NCI-H146 (cell line): ENCODE measurements at places on chromosomes 3 and 15.

GRCh38 chr15:41024131-41024530 lies 70.9 kb downstream of the CHAC1 start:
- DNase-seq, result no peak

GRCh38 chr15:31325595-31326155 lies 960 bp upstream of the KLF13 start:
- DNase-seq, result peak; percentile 69

- no peak for DNase-seq
These were observed 26.0 kb downstream of the TMEM158 start for GRCh38 chr3:45199837-45200648.

DNA sequence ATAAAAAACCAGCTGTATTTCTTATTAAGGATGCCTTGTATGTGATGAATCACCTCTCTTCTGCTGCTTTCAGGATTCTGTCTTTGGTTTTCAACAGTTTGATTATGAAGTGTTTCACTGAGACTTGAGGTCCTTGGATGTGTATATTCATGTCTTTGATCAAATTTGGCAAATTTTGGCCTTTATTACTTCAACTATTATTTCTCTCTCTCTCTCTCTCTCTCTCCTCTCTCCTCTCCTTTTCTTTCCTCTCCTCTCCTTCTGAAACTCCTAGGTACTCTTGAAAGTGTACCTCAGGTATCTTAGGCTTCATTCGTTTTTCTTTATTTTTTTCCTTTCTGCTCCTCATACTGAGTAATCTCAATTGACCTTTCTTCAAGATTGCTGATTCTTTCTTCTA lies 43.3 kb downstream of the LSM3 start:
- no peak for DNase-seq

GRCh38 chr3:181253796-181254195 lies 264.3 kb upstream of the DNAJC19 start:
- peak; percentile 84 for DNase-seq

- no peak for DNase-seq
These were observed 16.5 kb upstream of the LAMP3 start for GRCh38 chr3:183178833-183179549.

DNA sequence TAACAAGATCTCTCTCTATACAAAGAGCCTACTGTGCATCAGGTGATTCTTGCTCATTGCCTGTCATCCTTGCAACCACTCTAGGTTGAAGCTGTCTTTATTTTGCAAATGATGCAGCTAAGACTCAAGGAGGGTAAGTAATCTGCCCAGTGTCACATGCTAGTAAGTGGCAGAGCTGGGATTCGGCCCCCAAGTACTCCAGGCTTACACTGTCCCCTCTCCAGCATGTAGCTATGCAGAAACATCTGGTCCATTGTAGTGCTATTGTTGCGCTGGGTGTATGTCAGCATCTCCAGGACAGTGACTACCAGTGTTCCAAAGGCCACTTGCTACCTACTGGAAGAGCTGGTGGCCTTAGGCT lies 248.9 kb downstream of the SLCO3A1 start:
- no peak for DNase-seq

DNA sequence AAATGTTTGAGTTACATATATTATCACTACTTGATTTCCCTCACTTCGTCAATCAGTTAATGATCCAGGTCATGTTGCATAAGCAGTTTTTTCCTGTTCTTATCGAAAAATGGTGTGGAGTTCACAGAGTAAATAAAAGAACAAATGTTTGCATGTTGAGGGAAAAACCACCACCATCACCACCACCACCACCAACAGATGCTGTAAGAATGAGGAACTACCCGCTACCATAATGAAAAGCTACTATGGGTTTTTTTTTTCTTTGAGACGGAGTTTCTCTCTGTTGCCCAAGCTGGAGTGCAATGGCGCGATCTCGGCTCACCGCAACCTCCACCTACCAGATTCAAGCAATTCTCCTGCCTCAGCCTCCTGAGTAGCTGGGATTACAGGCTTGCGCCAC lies 27.6 kb downstream of the RUBCN start:
- no peak for DNase-seq

DNA sequence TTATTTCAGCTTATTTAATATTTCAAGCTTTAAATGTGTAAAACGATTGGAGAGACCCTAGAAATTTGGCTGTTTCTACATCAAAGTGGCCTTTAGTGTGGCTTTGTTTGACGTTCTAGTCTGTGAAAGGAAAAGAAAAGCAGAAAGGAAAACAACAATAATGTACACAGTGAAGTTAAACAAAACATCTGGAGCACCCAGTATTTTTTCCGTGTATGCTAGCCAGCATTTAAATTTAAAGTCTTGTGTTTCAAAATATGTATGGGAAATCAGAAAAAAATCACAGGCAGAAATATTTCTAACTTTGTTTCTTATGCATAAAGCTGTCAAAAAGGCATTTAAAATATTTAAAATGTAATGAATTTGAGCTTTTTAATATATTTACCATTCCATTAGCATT lies 218.1 kb downstream of the NAALADL2 start:
- DNase-seq, result peak; percentile 84

DNA sequence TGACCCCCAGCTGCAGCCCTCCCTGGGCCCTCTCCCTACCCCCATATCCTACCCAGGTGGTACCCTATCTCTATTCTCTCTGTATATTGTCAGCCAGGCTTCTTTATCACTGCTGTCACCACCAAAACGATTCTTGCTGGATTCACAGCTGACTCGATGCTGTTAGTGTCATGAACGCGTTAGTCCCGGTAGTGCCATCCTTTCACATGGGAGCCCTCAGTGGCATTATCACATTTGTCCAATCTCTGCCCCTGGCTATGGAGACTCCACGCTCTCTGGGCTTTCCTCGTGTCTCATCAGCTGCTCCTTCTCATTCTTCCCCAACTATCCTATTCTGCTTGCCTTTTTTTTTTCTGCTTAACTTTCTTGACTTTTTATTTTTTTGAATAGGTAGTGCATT lies 7.0 kb downstream of the SCAMP5 start:
- DNase-seq, result no peak

- DNase-seq, result no peak
These were observed 1032.1 kb downstream of the NTRK3 start for GRCh38 chr15:87224404-87224803.

GRCh38 chr15:68733666-68734065 lies 87.0 kb downstream of the ANP32A start:
- DNase-seq, result no peak

GRCh38 chr3:135239615-135239884 lies 444.5 kb downstream of the EPHB1 start:
- peak; percentile 31 for DNase-seq

DNA sequence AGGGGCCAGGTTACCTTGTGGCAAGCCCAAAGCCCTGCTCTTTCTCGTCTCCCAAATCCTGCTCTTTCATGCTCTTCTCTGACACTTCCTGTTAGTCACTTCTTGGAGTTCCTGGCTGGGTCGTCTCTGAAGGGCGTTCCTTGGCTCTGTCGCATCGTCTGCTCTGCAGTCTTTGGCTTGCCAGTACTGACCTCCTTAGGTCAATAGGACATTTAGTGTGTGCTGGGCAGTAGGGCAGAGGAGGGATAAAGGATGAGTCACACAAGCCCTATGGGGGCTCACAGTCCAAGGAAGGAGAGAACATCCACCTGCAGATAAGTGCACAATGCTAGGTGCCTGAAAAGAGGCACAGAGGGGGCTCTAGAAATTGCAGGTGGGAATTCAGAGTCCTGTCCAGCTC lies 87.5 kb downstream of the FAM43A start:
- no peak for DNase-seq

DNA sequence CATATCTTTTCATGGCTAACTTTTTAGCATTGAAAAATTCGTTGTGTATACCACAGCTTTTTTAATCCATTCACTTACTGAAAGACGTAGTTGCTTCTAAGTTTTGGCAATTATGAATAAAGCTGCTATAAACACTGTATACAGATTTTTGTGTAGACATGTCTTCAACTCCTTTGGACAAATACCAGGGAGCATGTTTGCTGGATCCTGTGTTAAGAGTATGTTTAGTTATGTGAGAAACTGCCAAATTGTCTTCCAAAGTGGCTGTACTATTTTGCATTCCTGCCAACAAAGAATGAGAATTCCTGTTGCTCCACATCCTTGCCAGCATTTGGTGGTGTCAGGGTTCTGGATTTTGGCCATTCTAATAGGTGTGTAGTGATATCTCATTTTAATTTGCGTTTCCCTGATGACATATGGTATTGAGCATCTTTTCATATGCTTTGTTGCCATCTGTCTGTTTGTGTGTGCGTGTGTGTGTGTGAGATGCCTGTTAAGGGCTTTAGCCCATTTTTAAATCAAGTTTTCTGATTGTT lies 87.5 kb downstream of the TNFAIP8L3 start:
- DNase-seq, result no peak

DNA sequence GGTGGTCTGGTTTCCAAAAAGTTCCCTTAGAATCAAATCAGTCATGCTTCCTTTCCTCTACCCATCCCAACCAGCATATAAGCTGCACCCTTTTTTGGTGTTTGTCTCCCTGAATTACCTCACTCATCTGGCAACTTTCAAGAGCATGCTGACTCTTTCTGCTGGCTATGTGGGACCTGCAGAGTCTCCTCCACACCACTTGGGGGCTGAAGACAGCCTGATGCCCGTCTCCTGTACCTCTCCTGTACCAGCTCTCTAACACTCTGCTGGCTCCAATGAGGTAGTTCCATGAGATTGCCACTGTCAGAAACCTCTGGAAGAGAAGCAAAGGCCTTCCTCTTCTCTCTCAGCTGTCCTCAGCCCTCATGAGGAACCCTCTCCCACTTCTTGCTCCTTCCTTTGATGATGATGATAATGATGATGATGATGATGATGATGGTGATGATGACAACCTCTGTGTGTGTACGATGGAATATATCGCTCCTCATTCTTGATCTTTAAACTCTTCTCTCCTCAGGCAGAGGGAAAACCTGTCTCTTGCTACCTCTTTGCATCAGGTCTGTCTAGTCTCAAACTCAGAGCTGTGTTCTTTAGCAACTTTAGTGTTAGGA lies 257.5 kb downstream of the ZNF621 start:
- DNase-seq, result no peak

DNA sequence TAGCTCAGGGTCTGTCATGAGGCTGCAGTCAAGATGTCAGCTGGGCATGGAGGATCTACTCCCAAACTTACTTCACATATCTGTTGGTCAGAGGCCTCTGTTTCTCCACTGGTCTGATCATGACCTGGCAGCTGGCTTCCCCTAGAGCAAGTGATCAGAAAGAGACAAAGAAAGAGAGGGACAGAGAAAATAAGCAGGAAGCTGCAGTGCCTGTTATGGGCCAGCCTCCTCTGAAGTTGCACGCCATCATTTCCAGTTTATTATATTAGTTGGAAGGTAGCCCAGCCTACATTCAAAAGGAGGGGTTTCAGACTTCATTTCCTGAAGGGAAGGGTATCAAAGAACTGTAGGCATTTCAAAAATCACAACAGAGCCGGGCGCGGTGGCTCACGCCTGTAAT lies 5.0 kb upstream of the RPP25 start:
- DNase-seq, result no peak

GRCh38 chr3:114758831-114759699 lies 388.0 kb downstream of the ZBTB20 start:
- DNase-seq, result no peak

GRCh38 chr3:140585828-140586227 lies 92.0 kb upstream of the TRIM42 start:
- no peak for DNase-seq

GRCh38 chr3:83662381-83662960 lies 1296.3 kb upstream of the CADM2 start:
- no peak for DNase-seq

DNA sequence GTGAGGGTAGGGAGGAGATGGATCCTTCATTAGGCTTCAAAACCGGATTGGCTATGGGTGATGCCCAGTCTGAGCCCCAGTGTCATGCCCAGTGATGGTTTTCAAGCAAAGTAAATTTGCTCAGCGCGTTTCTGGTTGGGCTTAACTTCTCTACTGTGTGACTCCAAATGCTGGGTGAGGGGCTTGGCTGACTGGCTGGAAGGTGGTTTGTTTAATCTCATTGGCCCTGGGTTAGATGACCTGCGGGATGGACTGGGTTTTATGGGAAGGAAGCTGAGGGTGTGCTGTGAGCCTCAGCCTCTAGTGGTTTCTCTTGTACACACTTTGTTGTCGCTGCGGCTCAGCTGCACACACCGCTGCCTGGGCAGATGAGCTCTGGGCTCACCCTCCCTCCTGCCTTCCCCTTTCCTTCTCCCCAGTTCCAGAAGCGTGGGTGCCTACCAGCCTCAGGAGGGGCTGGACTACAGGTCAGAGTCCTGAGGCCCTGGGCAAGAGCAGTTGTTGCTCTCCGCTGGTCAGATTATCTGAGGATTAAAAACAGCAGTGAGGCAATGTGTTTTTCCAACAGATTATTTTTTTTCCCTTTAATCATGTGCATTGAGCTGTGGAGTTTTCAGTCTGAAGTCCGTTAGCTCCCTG lies 18.6 kb downstream of the PDIA5 start:
- peak; percentile 51 for DNase-seq

DNA sequence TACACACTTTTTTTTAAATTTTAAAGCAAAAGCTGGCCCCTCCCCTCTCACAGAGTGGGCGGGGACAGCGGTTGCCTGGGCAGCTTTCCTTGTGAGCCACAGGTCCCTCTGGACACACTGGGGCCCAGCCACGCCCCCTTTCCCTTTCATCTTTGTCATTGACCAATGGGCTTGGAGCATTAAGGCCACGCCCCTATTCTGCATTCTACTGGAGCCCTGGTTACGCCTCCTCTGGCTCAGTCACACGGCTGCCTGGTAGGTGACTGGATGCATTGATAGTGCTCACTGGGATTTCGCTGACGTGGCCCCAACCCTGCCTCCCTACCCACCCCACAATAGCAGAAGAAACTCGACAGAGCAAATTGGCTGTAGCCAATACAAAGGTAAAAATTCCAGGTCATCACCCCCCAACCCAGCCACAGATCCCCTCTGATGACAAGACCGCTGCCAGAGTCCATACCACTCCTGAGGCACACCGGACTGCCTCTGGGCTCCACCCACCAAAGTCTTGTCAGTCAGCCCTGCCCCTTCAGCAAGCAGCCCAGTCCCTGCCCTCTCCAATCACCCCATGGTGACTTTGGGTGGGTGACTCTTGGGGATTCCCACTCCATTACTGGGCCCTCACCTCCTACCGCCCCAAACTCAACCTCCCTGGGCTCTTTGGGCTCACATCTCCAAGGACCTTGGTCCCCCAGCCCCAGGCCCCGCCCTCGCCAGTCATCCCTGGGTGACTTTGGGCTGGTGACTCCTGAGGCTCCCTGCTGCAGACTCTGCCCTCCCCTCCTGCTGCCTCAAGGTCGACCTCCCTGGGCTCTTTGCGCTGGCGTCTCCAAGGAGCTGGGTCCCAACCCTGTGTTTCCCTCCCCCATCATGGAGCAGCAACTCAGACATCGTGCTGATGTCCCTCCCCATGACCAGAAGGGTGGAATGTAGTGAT lies 112.2 kb upstream of the FAN1 start:
- DNase-seq, result no peak

GRCh38 chr15:48596841-48597240 lies 48.7 kb downstream of the FBN1 start:
- no peak for DNase-seq

DNA sequence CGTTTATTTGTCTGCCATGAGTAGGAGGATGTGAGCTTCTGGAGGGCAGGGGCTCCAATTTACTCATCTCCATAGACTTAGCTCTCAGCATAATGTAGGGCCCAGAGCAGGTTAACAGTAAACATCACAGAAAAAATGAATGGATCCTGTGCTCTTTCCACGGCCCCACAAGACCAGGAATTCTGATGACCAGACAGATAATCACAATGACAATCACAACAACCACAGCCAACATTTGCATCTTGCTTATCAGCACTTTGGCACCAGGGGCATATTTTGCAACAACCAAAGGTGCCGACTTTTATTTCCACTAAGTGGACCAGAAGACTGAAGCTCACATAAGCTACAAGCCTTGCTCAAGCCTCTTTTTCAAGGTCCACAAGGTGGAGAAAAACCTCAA lies 68.9 kb upstream of the ANKRD34C start:
- DNase-seq, result no peak

GRCh38 chr3:87501076-87501475 lies 224.7 kb upstream of the POU1F1 start:
- DNase-seq, result no peak
